Anterior cingulate cortex (tissue), 58 donors: ENCODE measurements at places on chromosomes 4 and X.

- no peak for DNase-seq
Measured at GRCh38 chrX:136954930-136955329, 74.4 kb upstream of the RBMX start.

DNA sequence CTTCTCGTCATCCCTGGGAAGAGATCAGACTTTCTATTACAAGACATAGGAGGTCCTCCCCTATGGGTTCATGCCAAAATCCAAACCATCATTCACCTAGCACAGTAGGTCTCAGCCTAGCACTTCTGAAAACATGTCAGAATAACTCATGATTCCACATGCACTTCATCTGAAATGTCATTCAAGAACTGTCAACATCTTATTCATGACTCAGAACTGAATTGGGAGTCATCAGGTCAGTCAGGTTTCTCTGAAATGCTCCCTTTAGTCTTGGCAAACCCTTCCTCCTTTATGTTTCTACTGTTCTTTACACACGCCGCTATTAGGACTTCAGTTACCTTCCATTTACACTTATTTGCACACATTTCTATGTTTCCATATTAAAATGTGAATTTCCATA lies 67.2 kb downstream of the ANTXR2 start:
- DNase-seq = no peak

DNA sequence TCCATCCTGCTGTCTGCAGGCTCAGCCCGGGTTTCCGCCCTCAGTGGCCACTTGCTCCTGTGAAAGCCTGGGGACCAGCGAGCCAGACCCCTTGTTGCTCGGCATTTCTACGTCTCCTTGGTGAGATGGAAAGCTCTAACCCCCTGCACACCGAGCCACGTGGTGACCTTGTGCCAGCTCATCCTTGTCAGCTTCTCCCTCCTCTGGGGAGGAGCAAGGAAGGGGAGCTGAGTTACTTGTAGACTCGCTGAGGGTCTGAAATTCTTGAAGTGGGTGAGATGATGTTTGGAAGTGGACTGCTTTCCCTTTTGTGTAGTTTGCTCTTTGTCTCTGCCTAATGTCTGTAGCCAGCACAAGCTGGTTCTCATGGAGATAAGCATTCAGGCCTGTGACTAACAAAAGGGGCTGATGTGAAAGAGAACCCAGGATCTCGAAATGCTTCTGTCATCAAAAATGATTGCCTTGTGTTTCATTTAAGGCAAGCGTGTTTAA lies 29.3 kb downstream of the RGS12 start:
- peak; percentile 37 for DNase-seq

DNA sequence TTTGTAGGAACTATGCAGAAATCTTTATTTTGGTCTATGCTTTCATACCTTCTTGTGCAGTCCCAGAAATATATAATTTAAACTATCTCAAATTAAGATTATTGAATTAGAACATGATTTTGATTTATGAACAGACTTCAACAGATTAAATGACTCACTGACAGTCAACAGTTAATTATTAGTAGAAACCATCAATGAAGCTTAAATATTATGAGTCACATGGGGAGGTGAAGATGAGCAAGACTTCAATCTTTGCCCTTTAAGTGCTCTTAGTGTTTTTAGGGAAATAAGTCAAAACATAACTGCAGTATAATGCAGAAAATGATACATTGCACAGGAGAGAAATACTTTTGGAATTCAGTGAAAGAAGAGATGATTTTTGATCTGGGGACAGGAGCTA lies 81.5 kb upstream of the BMP3 start:
- DNase-seq = no peak

- DNase-seq = no peak
Measured at GRCh38 chr4:138408758-138409157, 166.6 kb upstream of the SLC7A11 start.

- DNase-seq = peak; percentile 71
Measured at GRCh38 chr4:1809754-1810502, 16.8 kb downstream of the FGFR3 start.

DNA sequence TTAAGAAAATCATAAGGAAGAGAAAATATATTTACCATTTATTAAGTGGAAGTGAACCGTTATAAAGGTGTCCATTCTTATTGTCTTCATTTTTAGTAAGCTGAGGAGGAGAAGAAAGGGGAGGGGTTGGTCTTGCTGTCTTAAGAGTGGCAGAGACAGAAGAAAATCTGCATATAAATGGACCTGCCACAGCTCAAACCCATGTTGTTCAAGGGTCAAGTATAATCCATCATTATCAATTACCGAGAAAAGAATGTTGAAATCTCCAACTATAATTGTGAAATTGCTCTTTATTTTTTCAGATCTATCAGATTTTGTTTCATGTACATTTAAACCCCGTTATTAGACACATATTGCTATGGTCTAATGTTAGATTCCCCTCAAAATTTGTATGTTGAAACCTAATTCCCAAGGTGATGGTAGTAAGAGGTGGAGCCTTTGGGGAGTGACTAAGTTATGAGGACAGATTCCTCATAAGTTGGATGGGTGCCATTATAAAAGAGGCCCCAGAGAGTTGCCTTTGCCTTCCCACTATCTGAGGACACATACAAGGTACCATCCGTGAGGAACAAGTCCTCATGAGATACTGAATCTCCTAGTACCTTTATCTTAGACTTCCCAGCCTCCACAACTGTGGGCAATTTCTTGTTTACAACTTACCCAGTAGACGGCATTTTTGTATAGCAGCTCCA lies 58.5 kb upstream of the SMAD1 start:
- no peak for DNase-seq

GRCh38 chr4:110138551-110138950 lies 59.9 kb downstream of the ELOVL6 start:
- no peak for DNase-seq
